ENCODE measurements at places on chromosomes 2 and 18.

DNA sequence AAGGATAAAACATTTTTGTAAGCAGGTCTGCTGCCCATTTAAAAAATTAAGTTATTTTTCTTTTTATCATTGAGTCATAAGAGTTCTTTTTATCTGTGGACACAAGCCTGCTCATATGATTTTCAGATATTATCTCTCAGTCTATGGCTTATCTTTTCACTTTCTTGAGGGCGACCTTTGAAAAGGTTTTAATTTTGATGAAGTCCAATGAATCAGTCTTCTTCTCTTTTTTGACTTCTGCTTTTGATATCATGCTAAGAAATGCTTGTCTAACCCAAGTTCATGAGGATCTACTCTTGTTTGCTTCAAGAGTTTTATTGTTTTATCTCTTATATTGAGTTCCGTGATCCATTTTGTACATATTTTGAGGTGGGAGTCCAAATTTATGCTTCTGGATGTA, 36.5 kb downstream of the PSMD14 start:
- DNase-seq: no peak

DNA sequence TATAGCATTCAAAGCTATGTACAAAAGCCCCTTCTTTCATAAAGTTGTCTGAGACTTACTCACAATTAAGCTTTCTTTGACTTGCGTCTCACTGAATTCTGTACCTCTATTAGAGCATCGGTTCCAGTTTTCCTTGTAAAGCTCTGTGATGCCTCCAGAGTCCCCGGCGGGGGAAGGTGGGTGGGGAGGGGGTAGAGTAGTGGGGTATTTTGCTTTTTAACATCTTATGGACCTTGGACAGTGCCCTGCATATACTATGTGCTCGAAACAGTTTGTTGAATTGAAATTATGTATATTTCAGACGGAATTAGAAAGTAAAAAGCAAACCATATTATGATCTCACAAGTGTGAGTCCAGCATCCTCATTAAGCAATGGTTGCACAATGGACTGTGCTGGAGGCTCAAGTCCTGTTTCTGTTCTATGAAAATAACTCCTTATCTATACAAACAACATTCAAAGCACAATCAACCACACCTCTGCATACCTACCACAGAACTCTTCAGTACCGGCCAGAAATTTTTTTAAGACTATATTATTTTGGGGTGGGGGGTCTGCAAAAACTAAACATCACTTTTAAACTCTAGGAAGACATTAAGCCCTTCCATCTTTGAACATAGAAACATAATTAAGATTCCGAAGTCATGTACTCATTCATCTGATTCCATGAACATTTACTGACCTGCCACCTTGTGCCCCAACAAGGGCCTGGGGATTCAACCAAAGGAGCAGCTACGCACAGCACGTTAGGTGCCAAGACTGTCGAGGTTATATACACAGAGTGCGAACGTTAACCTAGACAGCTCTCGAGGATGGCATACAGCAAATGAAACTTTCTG, 908 bp downstream of the STAT1 start:
- no peak for DNase-seq

DNA sequence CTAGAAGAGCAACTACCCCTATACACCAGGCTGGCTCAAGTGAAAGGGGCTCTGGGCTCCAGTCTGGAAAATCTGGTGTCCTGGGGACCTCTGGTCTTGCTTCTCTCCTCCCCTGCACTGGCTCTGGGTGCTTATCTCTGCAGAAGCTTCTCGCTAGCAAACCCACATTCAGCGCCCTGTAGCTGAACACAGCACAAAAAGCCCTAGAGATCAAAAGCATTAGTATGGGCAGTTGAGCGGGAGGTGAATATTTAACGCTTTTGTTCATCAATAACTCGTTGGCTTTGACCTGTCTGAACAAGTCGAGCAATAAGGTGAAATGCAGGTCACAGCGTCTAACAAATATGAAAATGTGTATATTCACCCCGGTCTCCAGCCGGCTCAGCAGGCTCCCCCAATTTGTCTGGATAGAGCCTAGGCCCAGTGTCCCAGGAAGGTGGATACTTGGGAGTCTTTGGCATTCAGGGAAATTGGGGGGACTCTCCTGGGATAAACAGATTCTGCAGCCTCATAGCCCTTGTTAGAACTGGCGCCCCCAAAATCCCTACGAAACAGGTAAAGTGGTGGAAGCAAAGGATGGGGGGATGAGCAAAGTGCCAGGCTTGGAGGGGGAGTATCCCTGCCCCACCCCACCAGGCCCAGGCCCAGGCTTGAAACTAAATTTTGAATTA, 2.5 kb upstream of the HOXD4 start:
- no peak for DNase-seq

DNA sequence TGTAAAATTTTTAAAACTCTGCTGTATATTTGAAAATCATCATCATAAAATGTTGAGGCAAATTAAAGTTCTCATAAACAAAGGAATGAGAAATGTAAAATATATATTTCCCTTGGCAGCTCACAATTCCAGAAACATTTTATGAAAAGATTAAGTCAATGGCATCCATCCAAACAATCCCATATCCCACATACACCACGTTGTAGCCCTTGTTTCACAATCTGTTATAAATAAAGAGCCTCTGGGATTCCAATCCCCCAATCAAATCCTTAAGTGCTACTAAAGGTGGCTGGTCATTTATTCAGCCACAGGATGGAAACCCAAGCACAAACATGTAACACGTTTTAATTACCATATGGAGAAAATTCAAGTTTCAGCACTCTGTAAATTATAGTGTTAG, 51.7 kb downstream of the GFPT1 start:
- DNase-seq: no peak

DNA sequence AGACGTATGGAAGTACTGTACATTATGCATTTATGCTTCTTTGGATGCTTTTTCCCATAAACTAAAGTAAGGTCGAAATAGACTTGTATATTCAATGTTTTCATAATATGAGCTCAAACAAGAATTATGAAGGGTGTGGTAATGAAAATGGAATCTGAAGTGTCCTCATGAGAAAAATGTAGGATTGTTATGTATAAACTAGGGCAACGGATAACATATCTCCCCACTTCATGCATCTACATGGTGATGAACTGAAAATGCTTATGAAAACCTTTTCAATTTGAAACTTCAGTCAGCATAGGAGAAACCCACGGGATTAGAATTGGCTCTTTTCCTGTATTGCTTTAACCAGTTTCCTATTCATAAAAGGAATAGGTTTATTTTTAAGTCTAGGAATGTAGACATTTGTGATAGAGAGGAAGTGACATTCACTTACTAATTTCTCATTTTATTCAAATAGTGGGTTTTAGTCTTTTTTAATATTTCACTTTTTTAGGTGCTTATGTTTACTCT, 608.2 kb upstream of the GCFC2 start:
- DNase-seq: no peak

- no peak for DNase-seq
Observed at GRCh38 chr2:206004004-206004693, 81.8 kb downstream of the INO80D start.

GRCh38 chr2:54558188-54559005, 102.3 kb downstream of the SPTBN1 start:
- DNase-seq: no peak

GRCh38 chr2:32227492-32227891, 37.2 kb downstream of the NLRC4 start:
- no peak for DNase-seq

- DNase-seq: no peak
Observed at GRCh38 chr2:98948956-98949739, 13.1 kb upstream of the CRACDL start.

DNA sequence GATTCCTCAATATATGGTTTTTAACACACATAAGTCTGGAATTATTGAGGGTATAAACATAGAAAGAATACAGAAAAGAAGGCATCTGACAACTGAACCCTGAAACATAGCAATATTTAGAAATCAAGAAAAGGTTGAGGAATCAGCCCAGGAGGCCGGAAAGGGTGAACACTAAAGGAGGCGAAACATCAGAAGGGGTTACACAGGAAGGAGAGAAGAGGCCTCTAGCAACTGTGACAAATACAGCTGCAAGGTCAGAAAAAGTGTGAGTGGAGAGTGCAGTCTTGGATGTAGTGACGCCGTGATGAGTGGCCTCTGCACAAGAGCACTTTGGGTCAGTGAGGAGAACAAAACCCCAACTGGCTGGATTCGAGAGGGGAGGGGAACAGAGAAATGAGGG, 70.7 kb downstream of the SLC9A2 start:
- DNase-seq: no peak
